Stimulated activated CD4-positive, alpha-beta T cell treated with anti-CD3 and anti-CD28 coated beads, Interleukin-2, amount 100 ng/mL, for 4 hours (primary cell): ENCODE measurements at places on chromosomes 4 and X.

DNA sequence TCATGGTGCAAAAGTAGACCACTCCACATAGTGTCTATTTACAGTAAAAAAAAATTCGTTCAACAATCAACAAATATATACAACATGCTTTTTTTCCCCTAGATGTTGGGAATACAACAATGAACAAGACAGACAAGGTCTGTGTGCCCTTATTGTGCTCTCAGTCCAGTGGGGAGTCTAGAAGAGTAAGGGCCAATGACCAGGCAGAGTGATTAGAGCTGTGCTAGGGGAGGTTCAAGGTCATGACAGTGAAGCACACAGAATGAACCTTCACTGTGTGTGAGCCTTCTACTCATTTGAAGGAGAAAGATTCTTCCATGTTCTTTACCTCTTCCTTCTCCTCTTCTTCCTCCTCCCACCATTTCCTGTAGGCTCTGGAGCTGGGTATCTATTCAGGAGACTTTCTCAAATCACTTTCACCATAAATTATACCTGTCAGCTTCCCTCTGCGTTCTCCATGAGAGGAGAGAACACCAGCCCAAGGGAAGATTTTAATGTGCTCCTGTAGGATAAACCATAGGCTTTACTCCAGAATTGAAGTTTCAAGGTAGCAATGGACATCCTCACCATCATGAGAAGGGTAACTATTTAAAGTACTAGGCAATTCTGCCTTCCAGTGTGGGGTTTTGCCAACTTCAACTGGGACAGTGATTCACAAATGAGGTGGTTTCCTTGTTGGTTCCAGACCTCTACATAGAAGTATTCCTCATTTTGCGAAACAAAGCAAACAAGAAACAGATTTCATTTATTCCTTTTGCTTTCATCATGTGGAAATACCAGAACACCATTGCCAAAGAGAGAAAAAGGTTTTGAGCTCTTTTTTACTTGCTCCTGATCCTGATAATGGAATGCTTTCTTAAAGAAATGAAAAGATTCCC, 246.9 kb upstream of the GPC4 start:
- no peak for DNase-seq

DNA sequence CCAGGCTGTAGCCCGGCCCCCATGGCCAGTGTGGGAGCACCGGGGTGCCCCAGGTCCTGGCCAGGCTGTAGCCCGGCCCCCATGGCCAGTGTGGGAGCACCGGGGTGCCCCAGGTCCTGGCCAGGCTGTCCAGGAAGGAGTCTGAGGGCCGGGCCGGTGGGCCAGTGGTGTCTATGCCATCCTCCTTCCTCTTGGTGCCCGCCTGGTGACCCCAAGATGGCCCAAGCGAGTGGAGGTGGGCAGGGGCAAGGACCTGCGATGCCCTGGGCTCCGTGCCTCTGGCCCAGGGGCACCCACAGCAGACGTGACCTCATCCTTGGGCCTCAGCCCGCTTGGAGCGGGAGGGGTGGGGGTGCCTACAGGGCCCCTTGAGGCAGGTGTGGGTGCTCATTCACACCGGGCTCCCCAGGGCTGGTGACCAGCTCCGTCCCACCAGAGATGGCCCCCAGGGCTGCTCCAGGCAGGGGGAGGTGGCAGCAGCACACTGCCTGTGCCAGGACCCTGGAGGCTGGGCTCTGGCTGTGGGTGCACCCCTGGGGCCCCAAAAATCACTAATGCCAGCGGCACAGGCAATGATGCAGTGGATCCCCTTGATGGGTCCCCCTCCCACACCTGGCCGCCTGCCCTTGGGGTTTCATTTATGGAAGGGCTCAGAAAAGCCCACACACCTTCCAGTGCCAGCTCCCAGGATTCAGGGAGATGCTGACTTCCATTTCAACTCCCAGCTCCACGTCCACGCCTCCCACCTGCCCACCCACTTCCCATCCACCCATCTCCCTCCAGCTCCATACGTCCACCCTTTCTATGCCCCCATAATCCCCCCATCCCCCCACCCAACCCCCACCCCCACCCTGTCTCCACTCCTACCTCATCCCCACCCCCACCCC, 35.8 kb downstream of the TACC3 start:
- DNase-seq, result no peak

- DNase-seq, result no peak
These were observed 44.3 kb upstream of the UGDH start for GRCh38 chr4:39571504-39571903.

GRCh38 chr4:177483271-177483670, 41.0 kb upstream of the AGA start:
- no peak for DNase-seq

DNA sequence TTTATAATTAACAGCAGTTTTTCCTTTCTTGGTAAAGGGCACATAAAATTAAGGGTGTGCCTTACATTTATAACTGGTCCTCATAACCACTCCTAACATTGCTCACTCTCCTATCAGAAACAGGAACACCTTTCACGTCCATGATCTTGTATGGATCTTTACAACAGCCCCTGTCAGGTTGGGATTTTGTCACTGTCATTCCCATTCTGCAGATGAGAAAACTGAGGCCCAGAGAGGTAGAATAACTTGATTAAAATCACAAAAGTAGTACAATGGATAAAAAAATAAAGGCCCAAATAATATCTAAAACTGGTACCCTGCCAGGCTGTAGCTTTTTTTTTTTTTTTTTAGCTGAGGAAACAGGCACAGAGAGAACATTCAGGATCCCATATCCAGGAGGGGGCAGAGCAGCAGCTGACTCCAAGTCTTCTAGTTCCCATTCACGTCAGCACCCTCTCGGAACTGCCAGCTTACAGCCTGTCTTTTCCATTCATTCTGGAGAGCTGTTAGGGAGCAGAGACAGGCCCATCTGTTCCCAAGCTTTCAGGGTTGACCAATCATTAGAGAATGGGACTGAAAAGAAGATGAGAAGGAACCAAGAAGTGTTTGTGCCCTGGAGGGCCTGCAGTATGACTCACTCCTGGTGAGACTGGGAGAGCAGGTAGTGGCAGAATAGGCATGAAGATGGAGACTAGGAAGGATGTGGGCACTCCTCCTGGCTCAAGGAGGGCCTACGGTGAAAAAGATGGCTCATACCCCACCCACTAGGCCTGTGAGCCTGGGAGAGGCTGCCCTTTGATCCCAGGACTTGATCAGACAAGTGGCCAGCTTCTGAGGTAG, 7.3 kb downstream of the SUV39H1 start:
- no peak for DNase-seq

- no peak for DNase-seq
These were observed 38.9 kb downstream of the TLR10 start for GRCh38 chr4:38743866-38744265.

- no peak for DNase-seq
These were observed 146.8 kb downstream of the PPP3CA start for GRCh38 chr4:101200561-101200960.

DNA sequence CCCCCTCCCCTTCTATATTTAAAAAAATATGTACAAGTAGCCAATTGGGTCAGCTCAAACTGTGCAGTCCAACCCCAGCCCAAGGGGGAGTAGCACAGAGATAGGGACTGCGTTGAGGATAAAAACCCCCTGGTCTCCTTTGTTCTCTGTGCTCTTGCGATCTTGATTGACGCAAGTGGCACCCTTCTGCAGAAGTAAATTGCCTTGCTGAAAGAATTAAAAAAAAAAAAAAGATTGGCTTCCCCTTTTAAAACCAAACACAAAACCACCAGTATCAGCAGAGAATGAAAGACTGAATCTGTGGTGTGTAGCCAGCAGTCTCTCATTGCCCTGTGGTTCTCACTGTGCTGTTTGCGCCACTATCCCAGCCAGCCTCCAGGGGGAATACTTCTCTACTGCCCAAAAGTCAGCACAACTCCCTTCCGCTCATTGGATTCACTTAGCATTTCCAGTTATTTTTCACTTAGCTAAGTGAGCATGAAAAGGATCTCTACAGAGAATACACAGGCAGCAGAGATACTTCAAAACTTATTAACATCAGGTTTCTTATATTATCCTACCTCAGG, 29.7 kb downstream of the MANBA start:
- DNase-seq, result no peak

DNA sequence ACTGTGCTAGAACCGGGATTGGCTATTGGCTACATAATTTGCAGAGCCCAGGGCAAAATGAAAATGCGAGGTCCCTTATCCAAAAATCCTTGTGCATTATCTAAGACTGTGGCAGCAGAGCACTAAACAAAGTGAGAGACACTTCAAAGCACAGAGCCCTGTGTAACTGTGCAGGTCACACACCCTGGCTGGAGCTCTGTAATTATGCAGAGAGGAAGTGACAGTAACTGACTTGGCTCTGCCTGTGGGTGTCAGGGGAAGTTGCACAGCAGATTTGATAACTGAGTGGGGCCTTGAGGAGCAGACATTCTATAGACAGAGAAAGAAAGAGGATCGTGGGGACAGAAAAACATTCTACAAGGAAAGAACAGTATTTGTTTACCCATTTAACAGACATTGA, 173.5 kb upstream of the FMR1 start:
- no peak for DNase-seq

DNA sequence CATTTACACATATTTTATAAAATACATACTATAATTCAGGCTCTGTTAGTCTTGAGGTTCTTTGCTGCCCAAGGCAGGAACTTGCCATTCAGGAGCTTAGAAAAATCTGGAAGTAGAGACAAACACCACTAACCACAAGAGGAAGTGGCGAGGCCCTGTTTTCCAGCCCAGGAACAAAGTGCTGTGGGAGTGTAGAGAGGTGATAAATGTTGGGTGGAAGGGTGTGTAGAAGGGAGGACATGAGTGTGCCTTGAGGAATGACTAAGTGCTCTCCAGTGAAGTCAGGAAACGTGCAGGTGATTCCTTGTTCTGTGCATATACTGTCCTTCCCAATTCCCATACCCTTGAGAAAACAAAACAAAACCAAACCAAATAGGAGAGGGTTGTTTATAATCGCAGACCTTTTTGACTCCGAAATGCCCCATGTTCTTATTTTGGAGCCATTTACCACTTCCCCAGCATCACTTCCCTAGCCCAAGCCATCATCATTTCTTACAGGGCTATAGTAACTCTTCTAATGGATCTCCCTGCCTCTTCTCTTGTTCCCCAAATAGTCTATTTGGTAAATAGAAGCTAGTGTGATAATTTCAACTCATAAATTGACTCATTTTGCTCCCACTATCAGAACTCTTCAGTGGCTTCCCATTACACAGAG, 83.2 kb downstream of the GPAT3 start:
- no peak for DNase-seq

DNA sequence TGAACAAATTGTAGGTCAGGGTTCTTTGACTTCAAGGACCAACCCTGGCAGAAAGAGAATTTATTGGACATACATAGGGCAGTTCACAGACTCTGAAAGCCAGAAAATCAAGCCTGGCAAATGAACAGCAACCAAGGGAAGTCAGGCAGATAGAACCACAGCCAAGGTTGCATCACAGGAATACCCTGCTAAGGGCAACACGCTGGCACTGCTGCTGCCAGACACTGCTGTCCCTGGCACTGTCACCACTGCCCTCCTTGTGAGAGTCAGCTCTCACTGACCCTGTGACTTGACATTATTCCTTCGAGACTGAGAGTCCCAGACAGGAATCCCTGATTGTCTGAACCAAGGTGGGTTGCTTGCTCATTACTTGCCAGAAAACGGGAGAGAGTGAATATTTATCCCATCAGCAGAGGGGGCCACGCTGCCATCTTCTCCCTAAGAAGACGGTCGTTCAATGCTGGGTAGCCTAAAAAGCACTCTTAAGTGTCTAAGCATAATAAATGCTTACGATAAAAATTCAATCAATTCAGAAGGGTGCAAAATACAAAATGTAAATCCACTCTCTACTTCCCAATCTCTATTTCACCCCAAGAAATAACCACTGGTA, 23.2 kb upstream of the PTTG2 start:
- no peak for DNase-seq

DNA sequence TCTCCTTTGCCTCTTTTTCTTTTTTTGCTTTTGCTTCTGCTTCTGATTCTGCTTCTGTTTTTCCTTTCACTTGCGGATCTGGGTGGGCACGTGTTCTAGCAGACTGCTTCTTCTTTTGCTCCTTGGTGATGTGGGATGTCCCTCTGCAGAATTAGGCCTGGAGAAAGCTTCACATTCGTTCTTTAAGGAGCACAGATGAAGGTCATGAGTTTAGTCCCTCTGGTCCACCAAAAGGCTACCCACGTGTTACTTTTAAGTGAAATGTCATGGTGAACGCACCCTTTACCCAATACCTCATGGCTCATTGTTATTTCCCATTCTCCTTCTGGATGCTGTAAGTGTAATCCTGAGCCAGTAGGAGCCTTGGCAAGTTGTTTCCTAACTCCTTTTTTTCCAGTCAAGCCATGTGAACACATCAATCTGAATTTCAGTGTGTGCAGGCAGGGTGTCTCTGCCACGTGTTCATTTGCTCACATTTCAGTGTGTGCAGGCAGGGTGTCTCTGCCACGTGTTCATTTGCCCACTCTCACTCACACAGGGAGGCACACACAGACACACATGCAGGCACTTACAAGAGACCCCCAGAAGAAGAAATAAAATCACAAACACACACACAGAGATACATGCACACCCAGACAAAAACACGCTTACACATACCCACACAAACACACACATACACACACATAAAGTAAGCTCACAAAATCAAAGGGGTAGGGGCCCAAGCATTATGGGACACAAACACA, 36.9 kb downstream of the NBDY start:
- DNase-seq, result no peak
